Stimulated activated CD4-positive, alpha-beta T cell treated with anti-CD3 and anti-CD28 coated beads, Interleukin-1b, Interleukin-23, amount 100 ng/mL, for 4 hours (primary cell): ENCODE measurements at places on chromosomes 6 and 20.

- no peak for DNase-seq
These were observed 19.4 kb upstream of the MEI4 start for GRCh38 chr6:77633471-77633870.

DNA sequence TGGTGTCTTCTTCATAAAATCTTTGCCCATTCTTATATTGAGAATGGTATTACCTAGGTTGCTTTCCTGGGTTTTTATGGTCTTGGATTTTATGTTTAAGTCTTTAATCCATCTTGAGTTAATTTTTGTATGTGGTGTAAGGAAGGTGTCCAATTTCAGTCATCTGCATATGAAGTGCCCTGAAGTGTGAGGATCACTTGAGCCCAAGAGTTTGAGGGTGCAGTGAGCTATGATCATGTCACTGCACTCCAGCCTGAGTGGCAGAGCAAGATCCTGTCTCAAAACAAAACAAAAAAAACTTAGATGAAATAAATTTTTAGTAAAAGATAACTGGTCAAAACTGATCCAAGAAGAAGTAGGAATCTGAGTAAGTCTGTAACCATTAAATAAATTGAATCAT lies 215.4 kb downstream of the TBC1D7 start:
- no peak for DNase-seq

DNA sequence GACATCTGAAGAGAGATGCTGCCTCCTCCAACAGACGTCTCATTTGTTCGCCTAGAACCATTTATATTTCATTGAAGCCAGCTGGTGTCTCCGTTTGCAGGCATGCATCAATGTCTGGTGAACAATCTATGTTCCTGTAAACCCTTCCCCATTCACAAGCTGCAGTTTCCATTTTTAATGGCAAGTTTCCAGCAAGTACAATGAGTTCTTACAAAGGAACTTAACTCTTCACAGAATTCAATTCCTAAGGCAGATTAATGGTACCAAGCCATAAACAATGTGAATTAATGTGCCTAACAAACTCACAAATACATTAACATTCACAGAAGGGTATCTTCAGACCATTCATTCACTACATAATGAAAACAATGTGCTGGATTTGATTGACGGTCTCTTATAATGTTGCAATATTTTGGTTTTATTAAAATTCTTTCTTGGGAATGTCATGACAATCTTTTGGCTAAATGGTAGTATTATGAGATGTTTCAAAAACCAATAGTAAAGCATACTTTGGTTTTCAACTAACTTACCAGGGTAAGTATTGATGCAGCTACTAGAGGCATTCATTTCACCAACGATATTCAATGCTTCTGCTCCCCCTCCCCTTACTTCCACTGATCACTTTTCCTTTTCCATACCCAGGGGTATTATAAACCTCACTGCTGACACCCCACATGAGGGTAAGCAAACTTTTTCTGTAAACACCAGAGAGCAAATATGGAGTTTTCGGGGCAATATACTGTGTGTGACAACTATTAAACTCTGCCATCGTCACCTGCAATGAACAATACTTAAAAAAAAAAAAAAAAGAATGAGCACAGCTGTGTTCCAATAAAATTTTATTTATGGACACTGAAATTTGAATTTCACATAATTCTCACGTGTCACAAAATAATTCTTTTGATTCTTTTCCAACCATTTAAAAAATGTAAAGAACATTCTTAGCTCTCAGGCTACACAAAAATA lies 4.2 kb downstream of the AKIRIN2 start:
- DNase-seq, result no peak

DNA sequence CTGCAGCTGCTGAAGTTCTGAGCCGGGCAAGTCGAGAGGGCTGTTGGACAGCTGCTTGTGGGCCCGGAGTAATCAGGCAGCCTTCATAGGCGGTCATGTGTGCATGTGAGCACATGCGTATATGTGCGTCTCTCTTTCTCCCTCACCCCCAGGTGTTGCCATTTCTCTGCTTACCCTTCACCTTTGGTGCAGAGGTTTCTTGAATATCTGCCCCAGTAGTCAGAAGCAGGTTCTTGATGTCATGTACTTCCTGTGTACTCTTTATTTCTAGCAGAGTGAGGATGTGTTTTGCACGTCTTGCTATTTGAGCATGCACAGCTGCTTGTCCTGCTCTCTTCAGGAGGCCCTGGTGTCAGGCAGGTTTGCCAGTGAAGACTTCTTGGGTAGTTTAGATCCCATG lies 21.2 kb upstream of the MAPK13 start:
- no peak for DNase-seq

GRCh38 chr6:32484614-32484998 lies 44.9 kb downstream of the HLA-DRA start:
- no peak for DNase-seq

DNA sequence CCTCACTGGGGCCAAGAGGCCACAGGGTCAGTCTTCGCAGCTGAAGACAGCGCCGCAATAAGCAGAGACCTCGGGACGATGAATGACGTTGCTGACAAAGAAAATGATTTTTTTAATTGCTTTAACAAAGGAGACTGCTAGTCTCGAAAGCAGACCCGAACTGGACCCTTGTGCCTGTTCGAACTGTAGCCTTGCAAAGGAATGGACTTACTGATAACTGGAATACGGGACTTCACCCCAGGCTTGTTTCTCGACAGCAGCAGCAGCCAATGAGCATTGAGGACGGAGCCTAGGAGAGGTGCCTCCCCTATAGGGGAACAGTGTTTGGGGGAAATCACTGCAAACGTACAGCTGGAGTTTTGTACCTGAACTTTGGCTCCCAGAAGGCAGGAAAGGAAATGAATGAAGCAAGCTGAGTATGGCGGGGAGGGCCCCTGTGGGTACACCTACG lies 1.3 kb upstream of the TAF4 start:
- no peak for DNase-seq

- no peak for DNase-seq
These were observed 4.9 kb downstream of the FOXC1 start for GRCh38 chr6:1614448-1615150.

DNA sequence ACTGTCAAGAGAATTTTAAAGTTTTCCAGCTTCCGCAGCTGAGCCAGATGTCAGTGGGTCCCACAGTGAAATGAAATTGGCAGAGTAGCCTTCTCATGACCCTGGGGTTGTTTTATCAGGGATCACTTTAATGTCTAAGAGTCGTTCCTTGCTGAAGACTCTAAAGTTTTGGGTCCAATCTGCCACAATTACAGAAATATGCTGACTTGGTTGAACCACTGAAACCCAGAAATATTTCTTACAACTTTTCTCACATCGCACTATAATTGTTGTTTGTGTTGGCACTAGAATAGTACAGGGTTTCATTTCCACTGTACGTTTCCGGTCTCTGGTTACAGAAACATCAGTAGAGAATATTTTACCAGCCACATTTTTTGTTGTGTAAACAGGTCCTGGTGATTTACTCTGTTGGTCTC lies 109.0 kb downstream of the HMGCLL1 start:
- no peak for DNase-seq

DNA sequence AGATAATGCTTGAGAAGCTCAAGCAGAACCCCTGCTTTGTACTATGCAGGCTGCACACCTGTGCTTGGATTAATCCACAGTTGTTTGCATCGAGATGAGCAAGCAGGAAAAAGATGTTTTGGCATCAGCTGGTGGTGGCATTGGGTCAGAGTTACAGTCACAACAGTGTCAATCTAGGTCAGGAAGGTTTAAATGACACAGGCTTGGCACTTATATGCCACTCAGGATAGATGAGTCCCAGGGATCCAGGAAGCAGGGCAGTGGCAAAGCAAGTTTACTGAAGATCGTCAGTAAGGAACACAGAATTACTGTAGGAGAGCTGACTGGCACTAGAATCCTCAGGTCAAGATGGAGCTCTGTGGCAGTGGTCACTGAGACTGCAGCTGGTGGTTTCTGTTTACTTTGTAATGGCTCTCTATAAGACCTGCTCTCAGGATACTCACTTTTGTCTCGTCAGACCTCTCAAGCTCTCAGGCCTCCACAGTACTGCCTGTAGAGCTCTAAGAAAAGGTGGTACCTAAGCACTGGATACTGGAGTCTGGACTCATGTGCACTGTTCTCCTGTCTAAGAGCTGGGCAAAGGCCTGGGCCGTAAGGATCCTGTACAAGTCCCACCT lies 110.1 kb upstream of the HS3ST5 start:
- DNase-seq, result no peak

DNA sequence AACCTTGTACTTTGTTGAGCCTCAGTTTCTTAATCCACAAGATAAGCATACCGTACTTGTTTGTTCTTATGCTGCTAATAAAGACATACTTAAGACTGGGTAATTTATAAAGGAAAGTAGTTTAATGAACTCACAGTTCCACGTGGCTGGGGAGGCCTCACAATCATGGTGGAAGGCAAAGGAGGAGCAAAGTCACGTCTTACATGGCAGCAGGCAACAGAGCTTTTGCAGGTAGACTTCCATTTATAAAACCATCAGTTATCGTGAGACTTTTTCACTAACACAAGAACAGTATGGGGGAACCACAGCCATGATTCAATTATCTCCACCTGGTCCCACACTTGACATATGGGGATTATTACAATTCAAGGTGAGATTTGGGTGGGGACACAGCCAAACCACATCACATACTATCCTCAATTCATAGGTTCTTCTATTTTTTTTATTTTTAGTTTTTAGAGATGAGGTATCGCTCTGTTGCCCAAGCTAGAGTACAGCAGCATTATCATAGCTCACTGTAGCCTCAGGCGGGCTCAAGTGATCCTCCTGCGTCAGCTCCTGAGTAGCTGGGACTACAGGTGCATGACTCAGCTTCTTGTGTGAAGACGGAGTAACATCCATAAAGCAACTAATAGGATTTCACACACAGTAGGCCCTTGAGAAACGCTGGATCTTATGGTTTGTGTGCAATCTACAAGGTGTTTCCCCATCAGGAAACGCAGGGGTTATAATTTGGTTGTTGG lies 76.7 kb upstream of the IYD start:
- DNase-seq, result no peak

GRCh38 chr6:152379423-152379822 lies 257.7 kb downstream of the SYNE1 start:
- DNase-seq, result no peak

DNA sequence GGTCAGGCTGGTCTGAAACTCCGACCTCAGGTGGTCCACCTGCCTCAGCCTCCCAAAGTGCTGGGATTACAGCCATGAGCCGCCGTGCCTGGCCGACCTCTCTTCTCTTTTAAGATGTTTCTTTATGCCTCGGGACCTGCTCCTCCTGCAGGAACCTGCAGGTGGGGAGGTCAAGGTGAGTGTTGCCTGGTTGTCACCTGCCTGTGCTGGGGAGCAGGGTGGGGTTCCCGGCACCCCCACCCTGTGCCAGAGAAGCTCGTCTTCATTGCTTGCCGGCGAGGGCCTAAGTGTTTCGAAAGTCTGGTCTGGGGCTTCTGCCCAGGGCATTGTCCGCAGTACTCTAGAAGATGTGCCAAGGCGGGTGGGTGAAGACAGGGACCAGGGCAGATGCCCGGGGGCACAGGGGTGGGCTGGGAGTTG lies 36.0 kb downstream of the SYNJ2 start:
- no peak for DNase-seq

- DNase-seq, result no peak
These were observed 218.2 kb downstream of the ZDHHC14 start for GRCh38 chr6:157599191-157599590.

DNA sequence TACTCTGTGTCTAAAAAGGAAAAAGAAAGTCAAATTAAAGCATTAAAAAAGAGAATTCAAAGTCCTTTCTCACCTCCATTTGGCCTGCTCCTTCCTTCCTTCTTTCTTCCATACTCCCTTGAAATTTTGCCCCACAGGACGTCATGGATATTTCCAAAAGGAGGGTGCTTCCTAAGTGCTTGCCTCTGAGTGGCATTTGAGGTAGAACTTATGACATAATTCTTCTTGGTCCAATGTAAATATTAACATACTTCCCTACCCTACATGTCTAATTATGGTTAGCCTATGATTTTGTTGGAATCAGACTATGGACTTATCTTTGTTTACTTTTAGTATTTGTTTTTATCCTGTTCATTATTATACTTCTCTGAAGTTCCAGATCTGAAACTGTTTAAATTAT lies 132.3 kb downstream of the PFDN4 start:
- no peak for DNase-seq

DNA sequence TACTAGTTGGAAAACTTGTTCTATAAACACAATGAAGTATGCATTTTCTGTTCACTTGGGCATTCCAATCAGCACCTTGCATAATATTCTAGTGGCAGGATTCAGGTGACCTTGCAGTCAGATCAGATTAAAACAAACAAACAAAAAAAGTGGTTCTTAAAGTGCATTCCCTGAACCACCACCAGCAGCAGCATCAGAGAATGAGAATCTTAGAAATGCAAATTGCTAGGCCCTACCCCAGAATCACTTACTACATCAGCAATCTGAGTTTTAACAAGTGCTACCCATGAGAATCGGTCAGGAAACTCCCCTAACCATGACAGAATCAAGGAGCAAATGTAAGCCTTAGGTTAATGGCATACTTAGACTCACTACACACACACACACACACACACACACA lies 41.7 kb downstream of the SNAP25 start:
- no peak for DNase-seq

DNA sequence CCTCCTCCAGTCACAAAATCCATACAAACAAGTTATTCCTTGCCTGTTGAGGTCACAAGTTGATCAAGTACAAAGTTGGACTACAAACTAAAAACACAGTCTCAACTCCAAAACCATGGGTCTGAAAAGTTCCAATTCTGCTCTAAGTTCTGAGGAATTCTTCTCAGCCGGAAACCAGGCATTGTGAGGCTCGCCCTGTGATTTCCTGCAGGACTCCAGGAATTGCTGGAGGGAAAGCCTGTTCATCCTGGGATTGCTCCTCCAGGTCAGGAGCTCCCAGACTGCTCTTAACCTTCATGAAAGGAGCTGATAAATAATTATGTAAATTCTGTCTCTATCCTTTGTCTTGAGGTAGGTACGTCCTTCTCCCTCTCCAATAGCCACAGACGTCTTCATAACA lies 8.5 kb downstream of the TRAM2 start:
- DNase-seq, result no peak

DNA sequence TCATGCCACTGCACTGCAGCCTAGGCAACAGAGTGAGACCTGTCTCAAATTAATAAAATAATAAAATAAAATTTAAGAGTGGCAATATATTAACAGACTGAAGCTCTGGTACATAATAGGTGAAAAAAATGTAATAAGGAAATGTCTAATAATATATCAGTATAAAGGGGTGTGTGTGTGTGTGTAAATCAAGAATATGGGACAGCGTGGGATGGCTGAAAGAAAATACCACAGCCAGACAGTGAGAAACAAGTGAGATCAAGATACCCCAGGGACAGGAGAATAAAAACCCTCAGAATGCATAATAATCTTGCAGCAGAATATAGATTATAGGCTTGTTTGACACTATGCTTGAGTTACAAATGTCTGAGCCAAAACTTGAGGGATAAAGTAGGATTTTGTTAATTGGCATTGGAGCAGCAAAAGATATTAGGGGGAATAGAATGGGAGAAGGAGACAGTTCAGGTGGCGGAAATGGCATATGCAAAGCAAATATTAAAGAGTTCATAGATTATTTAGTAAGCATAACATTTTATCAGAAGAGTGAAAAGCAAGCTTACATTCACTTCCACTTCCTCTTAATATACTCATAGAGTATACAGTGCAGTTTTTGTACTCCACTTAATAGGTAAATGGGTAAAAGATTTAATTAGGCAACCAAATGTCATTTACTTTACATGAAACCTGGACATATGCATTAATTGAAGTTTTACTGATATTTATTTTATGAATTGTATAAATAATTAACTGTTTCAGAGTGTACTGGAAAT lies 398.5 kb upstream of the GJE1 start:
- no peak for DNase-seq
